GM23248 (cell line): ENCODE measurements at places on chromosomes 4 and X. TPM values are rescaled to one million over a fixed set of nuclear protein-coding genes. Genes with fewer than 3 reads are reported as not detected.

The PCDH19 gene
- total RNA-seq: 0.51 and 0.54 TPM in 2 replicates

The EOLA2 gene
- 24.7 and 28.1 TPM in 2 replicates for total RNA-seq

The ADGRA3 gene
- 7.8 and 9.4 TPM in 2 replicates for total RNA-seq

The SLITRK2 gene
- not detected in 2 replicates for total RNA-seq

The TXK gene
- not detected in 2 replicates for total RNA-seq

The MMRN1 gene
- total RNA-seq: not detected in 2 replicates

The GAGE2A gene
- total RNA-seq: not detected in 2 replicates

The SLC4A4 gene
- total RNA-seq: 8.1 and 11.5 TPM in 2 replicates

The CENPVL1 gene
- not detected in 2 replicates for total RNA-seq

The ZNF157 gene
- not detected in 2 replicates for total RNA-seq

The PAGE4 gene
- not detected in 2 replicates for total RNA-seq

The RAB40AL gene
- total RNA-seq: 0.32 TPM in 1 of 2 replicates, not detected in the other

The ARMCX6 gene
- 27.7 and 42.3 TPM in 2 replicates for total RNA-seq

The TLR3 gene
- 0.38 and 0.54 TPM in 2 replicates for total RNA-seq

The ADGRG2 gene
- total RNA-seq: under 0.01 TPM in 1 of 2 replicates, not detected in the other

The F8A3 gene
- total RNA-seq: 0.32 TPM in 1 of 2 replicates, not detected in the other

The PLP1 gene
- 0.22 and 0.76 TPM in 2 replicates for total RNA-seq

The ZMAT1 gene
- not detected in 2 replicates for total RNA-seq

The KCTD8 gene
- not detected in 2 replicates for total RNA-seq

The ADH4 gene
- total RNA-seq: not detected in 2 replicates

The MAGEA9B gene
- not detected in 2 replicates for total RNA-seq

The PDE5A gene
- 13.8 and 16.7 TPM in 2 replicates for total RNA-seq

The STBD1 gene
- total RNA-seq: 6.7 and 10.6 TPM in 2 replicates

The FATE1 gene
- total RNA-seq: not detected in 2 replicates

The MEPE gene
- not detected in 2 replicates for total RNA-seq

The HGFAC gene
- total RNA-seq: not detected in 2 replicates

The LGI2 gene
- total RNA-seq: not detected in 2 replicates

The AWAT2 gene
- not detected in 2 replicates for total RNA-seq

The SSX7 gene
- total RNA-seq: not detected in 2 replicates

The GJB1 gene
- not detected in 2 replicates for total RNA-seq

The SPANXN4 gene
- total RNA-seq: not detected in 2 replicates

The NUDT10 gene
- total RNA-seq: 1.9 TPM in 1 of 2 replicates, not detected in the other

The ZMYM3 gene
- 14.7 and 14.8 TPM in 2 replicates for total RNA-seq

The SMIM31 gene
- total RNA-seq: not detected in 2 replicates

The NR0B1 gene
- not detected in 2 replicates for total RNA-seq

The CSAG1 gene
- not detected in 2 replicates for total RNA-seq

The AMER1 gene
- total RNA-seq: 1.9 and 2.3 TPM in 2 replicates

The HSFX2 gene
- 0.43 TPM in 1 of 2 replicates, not detected in the other for total RNA-seq

The LRCH2 gene
- total RNA-seq: 2.3 and 2.4 TPM in 2 replicates

The HDX gene
- 1.6 and 2.3 TPM in 2 replicates for total RNA-seq

The ZGRF1 gene
- total RNA-seq: 4.8 and 5.3 TPM in 2 replicates

The SYAP1 gene
- total RNA-seq: 24.4 and 30.8 TPM in 2 replicates

The CLTRN gene
- total RNA-seq: 0.13 and 0.43 TPM in 2 replicates

The BTK gene
- not detected in 2 replicates for total RNA-seq

The CT45A5 gene
- not detected in 2 replicates for total RNA-seq

The RAI2 gene
- total RNA-seq: not detected in 2 replicates

The GLOD5 gene
- not detected in 2 replicates for total RNA-seq

The SOX3 gene
- total RNA-seq: not detected in 2 replicates

The BEND4 gene
- total RNA-seq: not detected in 2 replicates

The PAGE5 gene
- not detected in 2 replicates for total RNA-seq
